Stomach (tissue), 19 donors: ENCODE measurements at places on chromosomes 4 and X.

- DNase-seq = no peak
These were observed 28.4 kb downstream of the PROM1 start for GRCh38 chr4:16055471-16055870.

GRCh38 chrX:117851025-117851424 is 265.6 kb downstream of the KLHL13 start:
- DNase-seq = no peak

GRCh38 chrX:19839770-19840254 is 47.6 kb downstream of the SH3KBP1 start:
- DNase-seq = no peak

DNA sequence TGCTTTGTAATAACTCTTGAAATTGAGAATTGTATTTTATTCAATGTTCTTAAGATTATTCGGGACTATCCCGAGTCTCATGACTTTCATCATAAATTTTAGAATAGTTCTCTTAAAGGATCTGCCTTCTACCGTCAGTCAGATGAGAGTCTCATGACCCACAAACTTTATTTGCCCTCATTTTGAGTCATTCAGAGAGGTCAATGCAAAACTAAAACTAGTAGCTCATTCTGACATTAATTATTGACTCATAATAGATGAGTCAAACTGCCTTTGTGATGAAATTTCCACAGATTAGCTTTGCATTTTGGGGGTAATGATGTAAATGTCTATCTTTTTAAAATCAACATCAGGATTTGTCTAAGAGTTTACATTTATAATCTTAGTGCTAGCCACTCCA is 1527.3 kb downstream of the TECRL start:
- no peak for DNase-seq

- DNase-seq = no peak
These were observed 321.6 kb downstream of the ARHGAP10 start for GRCh38 chr4:148053298-148054003.

DNA sequence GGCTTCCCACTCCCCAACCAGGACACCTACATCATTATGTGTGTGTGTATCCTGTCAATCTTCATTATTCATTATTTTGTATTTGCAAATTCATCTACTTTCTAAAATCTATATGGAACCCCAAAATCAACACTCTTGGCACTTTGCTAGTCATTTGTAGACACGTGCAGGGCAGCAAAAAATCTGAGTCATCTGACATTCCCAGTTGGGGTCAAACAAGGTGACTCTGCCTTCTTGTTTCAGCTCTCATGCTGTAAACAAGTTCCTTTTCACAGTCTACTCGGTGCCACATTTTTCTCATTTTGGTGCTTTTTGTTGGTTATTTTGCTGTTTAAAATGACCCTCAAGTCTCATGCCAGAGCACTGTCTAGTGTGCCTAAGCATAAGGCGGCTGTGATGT is 5.9 kb downstream of the MRFAP1L1 start:
- no peak for DNase-seq
